Thoracic aorta (tissue), 2 donors: ENCODE measurements at places on chromosomes 13 and 19. TPM values are rescaled to one million over a fixed set of nuclear protein-coding genes. Genes with fewer than 3 reads are reported as not detected.

FCER2 gene
- total RNA-seq, result 1.5 TPM

CNFN gene
- not detected for total RNA-seq

NOVA2 gene
- total RNA-seq, result 6.4 TPM

DNA sequence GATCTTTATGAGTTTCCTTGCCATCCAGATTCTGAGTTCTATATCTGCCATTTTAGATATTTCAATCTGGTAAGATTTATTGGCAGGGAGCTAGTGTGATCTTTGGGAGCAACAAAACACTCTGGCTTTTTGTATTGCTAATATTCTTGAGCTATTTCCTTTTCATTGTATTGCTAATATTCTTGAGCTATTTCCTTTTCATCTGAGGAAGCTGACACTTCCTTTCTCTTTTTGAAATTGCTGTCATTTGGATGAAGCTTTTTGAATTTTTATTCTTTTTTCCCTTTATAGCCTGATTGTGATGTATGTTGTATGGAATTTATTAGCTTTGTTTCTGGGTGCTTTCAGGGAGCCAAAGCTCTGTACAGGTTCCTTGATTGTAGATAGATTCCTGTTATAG, 873.5 kb upstream of the ATXN8OS start:
- DNase-seq, result no peak

DNA sequence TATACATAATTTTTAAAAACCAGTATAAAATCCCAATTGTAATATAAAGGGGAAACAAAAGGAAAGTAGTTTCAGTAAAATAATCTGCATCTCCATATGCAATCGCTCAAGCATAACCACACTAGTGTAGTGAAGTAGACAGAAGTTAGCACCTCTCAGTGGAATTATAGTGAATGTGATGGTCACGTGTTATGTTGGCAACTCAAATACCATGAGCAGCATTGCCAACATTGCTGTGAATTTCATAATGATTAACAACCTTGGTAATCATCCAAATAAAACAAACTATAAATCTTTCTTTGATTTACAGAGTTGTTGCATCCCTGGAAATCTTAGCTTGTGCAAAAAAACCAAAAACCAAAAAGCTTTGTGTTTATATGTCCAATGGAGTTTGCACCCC, 77.3 kb upstream of the SIAH3 start:
- DNase-seq, result no peak

GRCh38 chr13:34628209-34628682, 313.8 kb upstream of the NBEA start:
- no peak for DNase-seq

DNA sequence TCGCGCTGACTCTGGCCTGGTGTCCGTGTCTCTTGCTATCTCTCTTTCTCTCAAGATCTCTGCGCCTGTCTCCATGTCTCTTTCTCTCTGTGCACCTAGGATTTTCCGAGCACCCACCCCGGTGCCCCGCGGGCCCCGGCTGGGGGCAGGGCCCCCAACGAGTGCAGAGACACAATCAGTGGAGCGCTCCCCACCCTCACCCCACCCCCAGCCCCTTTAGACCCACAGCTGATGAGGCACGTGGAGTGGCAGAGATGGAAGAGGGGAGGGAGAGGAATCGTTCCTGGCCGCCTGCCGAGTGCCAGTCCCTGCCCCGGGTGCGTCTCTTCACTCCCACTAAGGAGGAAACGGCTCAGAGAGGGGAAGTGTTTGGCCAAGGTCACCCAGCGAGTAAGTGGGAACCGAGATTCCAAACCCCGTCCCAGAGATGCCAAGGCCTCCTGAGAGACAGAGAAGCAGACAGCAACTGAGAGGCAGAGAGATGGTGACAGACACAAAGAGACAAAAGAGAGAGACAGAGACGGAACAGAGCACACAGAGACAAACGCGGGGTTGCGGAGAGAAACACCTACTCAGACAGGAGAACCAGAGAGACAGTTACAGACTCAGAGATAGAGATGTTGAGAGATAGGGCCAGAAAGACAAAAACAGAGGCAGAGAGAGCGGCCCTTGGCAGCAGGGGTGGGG, 626 bp upstream of the BCL3 start:
- no peak for DNase-seq
